ENCODE measurements at places on chromosomes 4 and X.

- DNase-seq, result no peak
Measured at GRCh38 chrX:153969904-153970356, 1.7 kb downstream of the HCFC1 start.

DNA sequence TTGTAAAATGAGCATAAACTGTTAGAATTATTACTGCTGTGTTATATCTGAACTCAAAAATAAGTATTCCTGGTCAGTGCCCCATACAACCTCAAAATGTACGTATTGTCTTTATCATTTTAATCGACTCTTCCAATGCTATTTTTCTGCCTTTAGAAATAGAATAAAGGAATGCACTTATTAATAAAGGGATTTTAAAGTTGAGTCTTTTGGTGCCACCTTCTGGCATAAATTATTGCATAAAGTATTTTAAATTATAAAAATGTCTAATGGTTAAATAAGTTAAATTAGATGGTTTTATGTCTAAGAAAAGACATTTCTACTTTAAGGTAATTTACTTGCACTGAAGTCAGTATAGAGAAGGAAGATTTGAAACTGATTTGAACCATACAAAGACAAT is 424.0 kb upstream of the NDST4 start:
- no peak for DNase-seq

DNA sequence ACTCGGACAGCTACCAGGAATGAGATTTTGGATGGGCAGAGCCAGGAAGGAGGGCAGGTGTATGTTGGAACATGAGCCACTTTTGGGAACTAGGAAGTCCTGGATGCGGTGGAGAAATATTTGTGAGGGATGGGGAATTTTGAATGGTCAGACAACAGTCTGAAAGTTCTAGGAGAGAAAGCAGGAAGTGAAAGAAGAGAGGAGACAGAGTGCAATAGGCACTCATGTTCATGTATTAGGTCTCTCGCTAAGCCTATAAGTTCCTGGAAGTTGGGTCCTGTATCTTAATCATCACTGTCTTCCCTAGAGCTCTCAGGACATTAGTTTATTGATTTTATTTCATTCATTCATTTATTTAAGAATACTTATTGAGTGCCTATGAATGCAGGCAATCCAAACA is 65.7 kb upstream of the CITED1 start:
- DNase-seq, result no peak

DNA sequence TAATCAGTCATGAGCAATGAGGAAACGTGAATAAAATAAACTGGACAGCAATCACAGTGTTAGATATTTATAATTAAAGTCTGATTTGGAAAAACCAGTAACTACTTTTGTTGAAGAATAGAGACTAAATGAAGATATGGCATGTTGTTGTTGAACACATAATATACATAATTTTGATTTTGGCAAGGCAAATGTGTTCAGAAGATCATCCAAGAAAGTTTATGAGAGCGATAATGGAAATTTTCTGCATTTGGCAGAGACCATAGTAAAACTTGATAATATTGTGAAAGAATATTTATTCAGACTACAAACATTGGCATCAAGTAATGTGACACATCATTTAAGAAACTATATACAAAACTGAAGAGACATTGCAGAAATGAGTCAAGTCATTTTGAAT is 620.7 kb downstream of the TMA16 start:
- no peak for DNase-seq

DNA sequence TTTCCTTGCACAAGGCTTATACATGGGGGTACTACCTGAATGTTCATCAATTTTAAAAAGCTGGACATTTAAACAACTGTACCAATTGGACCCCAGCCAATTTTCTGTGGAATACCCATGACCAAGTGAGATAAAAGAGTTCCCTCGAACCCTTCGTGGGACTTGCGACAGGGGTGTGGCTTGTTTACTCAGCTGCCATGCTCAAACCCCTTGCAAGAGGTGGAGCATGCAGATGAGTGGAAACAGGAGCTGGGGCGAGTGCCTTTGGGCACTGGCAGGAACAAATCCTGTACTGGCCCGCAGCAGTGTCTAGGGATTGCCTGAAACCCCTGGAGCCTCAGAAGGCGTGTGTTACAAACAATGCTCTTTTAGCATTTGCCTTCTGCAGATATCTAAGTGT is 144.2 kb downstream of the PDHA2 start:
- DNase-seq, result no peak

- no peak for DNase-seq
Measured at GRCh38 chr4:16448241-16448840, 222.1 kb upstream of the TAPT1 start.

DNA sequence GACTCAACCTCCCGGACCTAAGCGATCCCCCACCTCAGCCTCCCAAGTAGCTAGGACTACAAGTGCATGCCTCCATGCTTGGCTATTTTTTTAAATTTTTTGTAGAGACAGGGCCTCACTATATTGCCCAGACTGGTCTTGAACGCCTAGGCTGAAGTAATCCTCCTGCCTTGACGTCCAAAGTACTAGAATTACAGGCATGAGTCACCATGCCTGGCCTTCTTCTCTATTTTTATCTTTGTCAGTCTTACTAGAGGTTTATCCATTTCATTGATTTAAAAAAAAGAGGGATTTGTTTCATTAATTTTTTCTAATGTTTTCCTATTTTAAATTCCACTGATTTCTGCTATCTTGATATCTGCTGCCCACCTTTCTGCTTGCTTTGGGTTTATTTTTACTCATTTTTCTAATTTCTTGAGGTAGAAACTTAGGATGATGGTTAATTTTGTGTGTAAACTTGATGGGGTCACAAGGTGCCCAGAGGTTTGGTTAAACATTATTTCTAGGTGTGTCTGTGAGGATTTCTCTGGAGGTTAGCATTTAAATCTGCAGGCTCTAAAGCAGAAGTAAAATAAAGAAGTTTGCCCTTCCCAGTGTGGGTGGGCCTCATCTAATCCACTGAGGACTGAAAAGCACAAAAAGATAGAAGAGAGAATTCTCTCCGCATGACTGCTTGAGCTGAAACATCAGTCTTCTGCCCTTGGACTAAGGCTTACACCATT is 116.2 kb upstream of the DCLK2 start:
- no peak for DNase-seq

GRCh38 chr4:175637762-175638161 is 174.3 kb downstream of the GPM6A start:
- no peak for DNase-seq

DNA sequence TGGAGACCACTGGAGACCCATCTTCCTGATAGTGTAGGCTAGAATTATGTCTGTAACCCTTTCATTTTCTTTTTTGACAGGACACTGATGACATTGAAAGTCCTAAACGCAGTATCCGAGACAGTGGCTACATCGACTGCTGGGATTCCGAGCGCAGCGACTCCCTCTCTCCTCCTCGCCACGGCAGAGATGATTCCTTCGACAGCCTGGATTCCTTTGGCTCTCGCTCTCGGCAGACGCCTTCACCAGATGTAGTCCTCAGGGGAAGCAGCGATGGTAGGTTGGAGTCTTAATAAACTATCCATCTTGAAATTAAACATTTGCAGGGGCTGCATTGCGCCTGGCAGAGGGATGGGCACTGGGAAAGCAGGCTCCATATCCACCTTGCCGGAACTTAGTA is 75.4 kb downstream of the LIMCH1 start:
- no peak for DNase-seq

- no peak for DNase-seq
Measured at GRCh38 chrX:24479924-24480323, 14.8 kb downstream of the PDK3 start.

DNA sequence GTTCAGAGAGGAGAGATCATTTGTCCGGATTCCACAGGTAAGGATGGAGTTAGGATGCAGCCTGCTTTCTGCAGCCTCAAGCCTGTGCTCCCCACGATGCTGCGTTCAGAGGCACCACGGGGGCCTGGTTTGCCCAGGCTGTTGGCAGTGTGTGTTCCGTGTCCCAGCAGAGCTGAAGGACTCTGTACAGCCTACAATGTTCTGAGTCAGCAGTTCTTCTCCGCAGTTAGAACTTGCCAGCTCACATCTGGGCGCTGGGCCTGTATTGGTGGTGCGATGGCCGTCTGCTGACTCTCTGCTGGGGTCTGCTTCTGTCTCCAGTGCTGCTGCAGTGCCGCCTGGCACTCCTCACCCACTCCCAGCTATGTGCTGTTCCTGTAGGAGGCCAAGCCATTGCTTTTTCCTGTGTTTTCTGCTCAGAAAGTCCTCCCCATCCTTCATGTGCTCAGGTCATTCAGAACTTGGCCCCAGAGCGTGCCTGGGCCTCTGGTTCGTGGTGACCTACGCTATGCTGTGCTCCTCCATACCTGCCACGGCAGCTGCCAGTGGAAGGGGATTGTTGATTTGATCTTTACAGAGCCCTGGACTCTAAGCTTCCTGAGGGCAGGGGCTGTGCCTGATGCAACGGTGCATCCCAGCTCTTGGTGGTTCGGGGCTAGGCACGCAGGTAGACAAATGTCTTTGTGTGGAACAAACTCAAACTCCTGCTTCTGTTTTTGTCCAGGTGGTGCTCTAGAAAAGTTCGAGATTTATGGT is 42.6 kb upstream of the TADA2B start:
- DNase-seq, result no peak

- no peak for DNase-seq
Measured at GRCh38 chrX:10001496-10001895, 34.3 kb downstream of the CLDN34 start.

GRCh38 chrX:23788521-23788920 is 5.5 kb downstream of the SAT1 start:
- DNase-seq, result no peak

DNA sequence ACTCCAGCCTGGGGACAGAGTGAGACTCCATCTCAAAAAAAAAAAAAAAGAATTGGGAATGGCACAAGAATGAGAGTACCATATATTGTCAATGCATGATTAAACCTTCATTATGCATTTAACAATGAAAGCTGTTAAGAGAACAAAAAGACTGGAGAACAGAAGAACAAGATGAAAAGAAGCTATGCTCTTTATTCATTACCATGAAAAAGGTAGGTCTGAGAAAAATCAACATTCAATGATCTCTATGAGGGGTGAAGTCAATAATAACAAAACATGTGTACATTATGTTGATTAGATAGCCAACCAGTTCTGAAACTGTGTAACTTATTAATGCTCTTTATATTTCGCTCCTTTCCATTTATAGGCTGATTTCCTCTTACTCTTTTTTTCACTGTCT is 100.9 kb downstream of the BRWD3 start:
- DNase-seq, result no peak

DNA sequence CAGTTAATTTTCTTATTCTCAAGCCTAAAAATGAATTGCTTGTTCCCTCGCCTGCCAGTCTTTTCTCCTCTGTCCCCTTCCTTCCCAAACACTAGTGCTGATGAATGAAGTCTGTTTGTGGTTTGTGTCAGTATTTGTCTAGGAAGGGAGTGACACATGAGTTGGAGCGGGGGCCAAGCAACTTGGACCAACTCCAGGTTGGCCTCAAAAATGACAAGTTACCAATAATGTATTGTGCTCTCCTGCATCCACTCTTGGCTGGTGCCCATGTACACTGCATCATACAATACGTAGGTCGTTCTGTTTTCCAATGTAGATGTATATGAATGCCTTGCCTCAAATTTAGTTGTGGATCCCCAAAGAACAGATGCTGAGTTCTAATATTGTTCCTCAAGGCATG is 223.0 kb upstream of the GPC4 start:
- DNase-seq, result no peak

DNA sequence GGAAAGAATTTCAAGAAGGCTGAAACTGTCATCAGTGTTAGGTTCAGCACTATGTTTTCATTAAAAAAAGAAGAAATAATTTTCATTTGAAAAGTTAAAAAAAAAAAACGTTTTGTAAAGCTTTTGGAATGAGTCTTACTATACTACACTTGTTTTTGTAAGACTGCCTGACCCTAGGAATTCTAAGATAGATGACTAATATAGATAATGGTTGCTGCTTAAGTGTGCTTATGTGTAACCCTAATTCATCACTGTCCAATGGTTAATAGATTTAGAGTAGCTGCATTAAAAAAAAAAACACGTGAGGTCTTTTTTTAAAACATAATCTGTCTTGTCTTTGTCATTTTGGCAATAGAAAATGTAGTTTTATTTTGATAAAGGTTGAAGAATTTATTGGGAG is 323.2 kb downstream of the IL1RAPL1 start:
- no peak for DNase-seq

DNA sequence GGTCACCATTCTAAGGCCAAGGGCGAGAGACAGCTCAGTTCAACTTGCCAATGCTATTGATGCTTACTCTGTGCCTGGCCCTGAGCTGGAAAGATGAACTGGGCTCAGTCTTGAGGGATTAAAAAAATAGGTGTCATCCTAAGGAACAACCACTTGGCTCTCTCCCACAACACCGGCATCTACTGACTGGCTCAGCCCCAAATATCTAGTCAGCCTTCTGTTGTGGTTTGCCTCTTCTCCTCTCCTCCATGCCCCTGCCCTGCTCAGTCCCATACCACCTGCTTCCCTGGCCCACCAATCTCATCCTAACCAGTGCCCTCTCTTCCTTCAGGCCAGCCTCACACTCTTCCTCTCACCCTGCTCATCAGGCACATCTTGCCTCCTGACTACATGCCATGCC is 29.6 kb downstream of the KDM5C start:
- no peak for DNase-seq

- no peak for DNase-seq
Measured at GRCh38 chr4:7960017-7960789, 20.5 kb upstream of the AFAP1 start.

GRCh38 chr4:185421366-185422124 is 4.2 kb downstream of the UFSP2 start:
- DNase-seq, result no peak

GRCh38 chrX:75061701-75062100 is 94.4 kb downstream of the ABCB7 start:
- no peak for DNase-seq

GRCh38 chr4:48153791-48154550 is 19.9 kb upstream of the TXK start:
- DNase-seq, result no peak

All from suprapubic skin (tissue), 4 donors.